Fibroblast of upper back skin (primary cell): ENCODE measurements at places on chromosomes 3 and 15.
A peak's percentile ranks its signal among the peaks of the same experiment; 100 is the strongest.

DNA sequence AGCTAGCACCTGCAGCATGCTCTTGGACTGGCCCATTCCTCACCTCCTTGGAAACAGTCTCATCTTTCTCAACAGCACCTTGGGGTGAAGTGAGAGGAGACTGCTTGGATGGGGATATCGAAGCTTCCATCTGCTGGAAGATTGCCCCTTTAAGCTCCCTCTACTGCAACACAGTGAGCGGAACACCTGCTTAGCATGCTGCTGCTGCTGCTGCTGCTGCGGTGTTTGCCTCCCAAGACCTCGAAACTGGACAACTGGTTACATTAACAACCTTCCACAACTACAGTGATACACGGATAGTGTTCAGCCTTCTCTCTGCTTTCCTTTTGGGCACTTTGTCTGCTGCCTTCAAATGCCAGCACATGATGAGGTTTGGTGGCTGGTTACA, 253.9 kb upstream of the LYSMD4 start:
- no peak for DNase-seq

- DNase-seq, result peak; percentile 86
Measured at GRCh38 chr3:21729888-21730459, 21.0 kb downstream of the ZNF385D start.

DNA sequence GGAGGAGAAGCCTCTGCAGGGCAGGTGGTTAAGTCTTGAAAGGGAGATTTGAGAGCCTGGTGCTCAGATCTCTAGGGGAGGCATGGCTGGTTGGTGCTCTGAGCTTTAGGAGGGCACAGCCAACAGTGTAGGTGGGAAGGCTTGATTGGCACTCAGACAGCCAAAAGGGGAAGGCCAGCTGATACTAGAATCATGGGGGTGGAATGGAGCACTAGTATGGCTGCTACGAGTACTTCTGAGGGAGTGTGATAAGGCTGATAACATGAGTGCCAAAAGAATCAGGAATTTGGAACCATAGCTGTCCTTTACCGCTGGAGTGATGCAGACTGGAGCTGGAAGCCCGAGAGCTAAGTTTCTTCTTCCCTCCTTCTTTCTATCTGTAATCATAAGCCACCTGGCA, 184.6 kb upstream of the TBC1D5 start:
- DNase-seq, result no peak

DNA sequence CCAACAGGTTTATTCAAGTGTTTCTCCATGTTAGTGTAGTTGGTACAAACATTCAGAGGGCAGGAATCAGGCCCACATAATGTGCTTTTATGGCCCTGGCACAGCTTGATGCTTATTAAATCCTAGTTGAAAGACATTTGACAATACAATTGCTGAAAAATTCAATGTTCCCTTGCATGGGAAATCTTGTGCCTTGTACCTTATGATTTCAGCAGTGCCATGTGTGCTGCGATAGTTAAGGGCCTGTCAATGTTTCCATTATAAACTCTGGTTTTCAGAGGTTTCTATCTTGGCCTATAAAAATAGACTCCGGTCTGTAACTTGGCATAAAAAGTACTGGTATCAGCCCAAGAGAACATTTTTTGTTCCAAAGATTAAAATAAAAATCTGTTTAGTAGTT, 207.2 kb downstream of the TBC1D5 start:
- DNase-seq, result no peak

GRCh38 chr3:7484636-7485035, 623.7 kb downstream of the GRM7 start:
- DNase-seq, result no peak

DNA sequence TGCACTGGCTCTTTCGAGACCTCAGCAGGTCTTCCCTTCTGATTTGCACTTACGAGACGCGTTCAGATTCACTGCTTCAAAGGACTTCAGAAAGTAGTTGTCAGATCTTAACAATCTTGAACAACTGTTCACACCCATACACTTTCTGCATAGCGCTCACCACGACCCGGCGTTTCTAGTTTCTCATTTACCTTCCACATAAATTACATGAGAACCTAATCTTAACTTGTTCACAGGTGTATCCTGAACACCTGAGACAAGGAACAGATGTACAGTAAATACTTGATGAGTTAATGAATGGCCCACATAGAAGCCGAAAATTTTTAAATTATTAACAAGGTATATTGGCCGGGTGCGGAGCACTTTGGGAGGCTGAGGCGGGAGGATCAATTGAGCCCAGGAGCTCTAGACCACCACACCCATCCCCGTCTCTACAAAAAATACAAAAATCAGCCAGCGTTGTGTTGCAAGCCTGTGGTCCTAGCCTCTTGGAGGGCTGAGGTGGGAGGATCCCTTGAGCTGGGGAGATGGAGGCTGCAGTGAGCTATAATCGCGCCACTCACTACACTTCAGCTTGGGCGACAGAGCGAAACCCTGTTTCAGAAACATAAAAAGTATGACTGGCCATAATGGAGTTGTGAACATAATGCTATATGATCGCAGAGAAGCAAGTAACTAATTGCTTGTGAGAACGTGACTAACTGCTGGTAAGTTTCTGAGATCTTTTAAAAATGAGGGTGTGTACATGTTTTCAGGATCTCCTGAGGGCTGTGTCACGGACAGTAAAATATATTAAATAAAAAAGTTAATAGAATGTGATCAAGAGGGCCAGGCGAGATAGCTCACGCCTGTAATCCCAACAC, 984 bp upstream of the SMARCC1 start:
- DNase-seq, result no peak

- DNase-seq, result no peak
Measured at GRCh38 chr3:53180305-53181023, 19.5 kb downstream of the PRKCD start.

- DNase-seq, result peak; percentile 77
Measured at GRCh38 chr15:89785774-89786140, 9.6 kb downstream of the MESP2 start.

GRCh38 chr3:38139191-38139590, 730 bp downstream of the MYD88 start:
- DNase-seq, result no peak

DNA sequence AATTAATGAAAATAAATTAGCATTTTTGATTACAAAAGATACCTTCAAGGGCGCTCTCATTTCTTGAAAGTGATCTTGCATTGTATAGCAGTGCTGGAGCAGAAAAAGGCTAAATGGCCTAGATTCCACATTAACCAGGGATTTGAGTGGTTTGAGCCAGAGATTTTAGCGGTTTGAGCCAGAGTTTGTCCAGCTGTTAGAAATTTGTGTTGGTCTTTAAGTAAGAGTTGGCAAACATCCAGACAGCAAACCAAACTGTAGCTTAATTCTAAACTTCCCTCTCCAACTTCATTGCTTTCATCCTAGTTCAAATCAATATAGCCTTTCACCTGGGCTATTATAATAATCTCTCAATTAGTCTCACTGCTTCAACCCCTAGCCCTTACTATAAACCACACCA, 351.7 kb downstream of the IGSF11 start:
- DNase-seq, result no peak

- DNase-seq, result peak; percentile 65
Measured at GRCh38 chr3:194985031-194985578, 285.9 kb downstream of the XXYLT1 start.

DNA sequence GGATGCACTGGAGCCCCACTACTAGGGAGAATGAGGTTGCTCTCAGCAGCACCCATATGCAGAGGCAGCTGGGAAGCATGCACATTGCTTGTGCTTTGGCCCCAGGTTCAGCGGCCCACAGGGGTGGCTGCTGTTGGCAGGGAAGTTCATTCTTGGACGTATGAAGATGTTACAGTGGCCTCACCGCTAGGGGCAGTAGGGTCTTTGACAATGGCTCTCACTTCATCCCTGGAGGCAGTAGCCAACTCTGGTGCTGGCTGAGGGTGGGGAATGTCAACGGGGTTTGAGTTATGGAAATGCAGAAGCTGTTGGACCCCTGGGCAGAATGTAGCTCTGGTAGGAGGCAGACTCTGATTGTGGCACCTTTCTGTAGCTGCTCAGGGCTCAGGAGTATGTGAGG, 279.9 kb downstream of the SCAPER start:
- no peak for DNase-seq

DNA sequence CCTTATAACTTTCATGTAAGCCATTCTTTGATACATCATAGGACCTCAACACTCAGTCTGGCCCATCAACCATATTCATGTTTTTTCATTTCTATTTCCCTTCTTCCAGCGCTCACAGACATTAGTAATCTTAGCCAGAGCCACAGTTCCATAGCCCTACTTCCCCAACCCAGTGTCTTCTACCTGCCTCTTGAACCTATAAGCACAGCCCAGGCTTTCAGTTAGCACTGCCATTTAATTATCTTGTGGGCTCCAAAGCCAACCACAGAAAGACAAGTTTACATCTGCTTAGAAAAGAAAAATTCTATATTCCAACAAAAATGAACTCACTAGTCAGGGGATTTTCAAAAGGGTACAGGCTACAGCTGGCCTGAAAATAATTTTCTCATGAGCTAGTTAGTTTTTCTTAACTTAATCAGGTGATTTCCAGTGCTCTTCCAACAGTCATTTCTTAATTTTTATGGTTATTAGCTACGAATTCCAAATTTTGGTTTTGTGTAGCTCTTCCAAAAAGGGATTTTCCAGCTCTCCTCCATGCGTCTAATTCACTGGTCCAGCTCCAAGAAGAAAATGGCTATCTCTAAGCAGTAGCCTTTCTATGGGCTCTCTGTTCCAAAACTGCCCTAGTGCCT, 13.7 kb downstream of the CD200 start:
- no peak for DNase-seq

- no peak for DNase-seq
Measured at GRCh38 chr3:132660811-132661070, 612 bp downstream of the UBA5 start.

- peak; percentile 45 for DNase-seq
Measured at GRCh38 chr15:88022716-88023115, 233.8 kb downstream of the NTRK3 start.

- DNase-seq, result no peak
Measured at GRCh38 chr15:34079904-34080303, 21.8 kb downstream of the EMC7 start.

DNA sequence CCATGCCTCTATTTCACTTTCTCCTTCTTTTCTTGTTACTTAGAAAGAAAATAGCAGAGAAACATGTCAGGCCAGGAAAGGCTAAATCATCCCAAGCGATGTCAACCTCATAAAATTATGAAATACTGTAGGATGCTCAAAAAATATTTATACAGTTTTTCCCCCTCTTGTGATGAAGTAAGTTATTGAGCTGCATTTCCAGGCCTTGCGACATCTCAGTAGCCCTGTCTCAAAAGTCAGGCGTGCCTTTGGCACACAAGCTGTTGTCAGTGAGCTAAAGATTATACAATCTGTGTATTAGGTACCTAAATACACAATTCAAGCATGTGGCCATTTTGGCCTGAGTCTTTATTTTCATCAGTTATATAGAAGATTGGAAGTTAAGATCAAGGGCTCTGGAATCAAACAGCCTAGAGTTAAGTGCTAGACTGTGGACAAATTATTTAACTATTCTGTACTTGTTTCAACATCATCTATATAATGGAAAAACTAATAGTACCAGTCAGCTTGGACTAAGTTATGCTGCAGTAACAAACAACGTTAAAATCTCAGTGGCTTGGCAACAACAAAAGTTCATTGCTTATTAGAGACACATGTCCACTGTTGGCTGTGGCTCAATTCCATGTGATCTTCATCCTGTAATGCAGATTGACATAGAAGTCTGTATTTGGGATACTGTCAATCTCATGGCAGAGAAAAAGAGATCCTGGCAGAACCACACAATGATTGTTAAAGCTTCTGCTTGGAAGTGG, 406.4 kb upstream of the PROK2 start:
- peak; percentile 42 for DNase-seq

- peak; percentile 69 for DNase-seq
Measured at GRCh38 chr3:112519424-112520001, 20.2 kb upstream of the BTLA start.

- no peak for DNase-seq
Measured at GRCh38 chr3:62375655-62376453, 2.5 kb upstream of the FEZF2 start.

GRCh38 chr3:131806736-131807135, 228.1 kb downstream of the CPNE4 start:
- no peak for DNase-seq

GRCh38 chr3:192727032-192727847, at the start of gene FGF12:
TSS of gene FGF12 (minus strand) at chr3:192727541.
- peak; percentile 20 for DNase-seq

DNA sequence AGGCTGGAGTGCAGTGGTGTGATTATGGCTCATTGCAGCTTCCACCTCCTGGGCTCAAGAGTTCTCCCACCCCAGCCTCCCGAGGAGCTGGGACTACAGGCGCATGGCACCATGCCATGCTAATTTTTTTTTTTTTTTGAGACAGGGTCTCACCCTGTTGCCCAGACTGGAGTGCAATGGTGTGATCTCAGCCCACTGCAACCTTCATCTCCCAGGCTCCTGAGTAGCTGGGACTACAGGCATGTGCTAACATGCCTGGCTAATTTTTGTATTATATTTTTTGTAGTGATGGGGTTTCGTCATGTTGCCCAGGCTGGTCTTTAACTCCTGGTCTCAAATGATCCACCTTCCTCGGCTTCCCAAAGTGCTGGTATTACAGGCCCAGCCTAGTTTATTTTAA, 4.0 kb downstream of the TEX9 start:
- DNase-seq, result no peak

DNA sequence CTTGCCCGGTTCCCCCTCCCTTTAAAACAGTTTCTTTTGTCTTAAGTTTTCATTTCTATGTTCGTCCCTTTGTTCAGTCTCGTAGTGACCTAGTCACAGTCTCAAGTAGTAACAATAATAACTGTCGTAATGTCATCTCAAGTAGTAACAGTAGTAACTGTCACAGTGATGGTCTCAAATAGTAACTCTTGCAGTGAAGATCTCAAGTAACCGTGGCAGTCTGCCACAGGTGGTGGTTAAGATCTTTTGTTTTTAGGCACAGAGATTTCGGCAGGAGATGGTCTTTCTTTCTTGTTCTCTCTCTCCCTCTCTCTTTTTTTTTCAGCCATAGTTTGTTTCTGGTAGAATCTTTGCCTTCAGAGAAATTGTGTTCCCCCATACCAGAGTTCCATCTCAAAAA, 656.0 kb upstream of the SGO1 start:
- DNase-seq, result no peak

GRCh38 chr3:135260025-135260424, 465.0 kb downstream of the EPHB1 start:
- no peak for DNase-seq

DNA sequence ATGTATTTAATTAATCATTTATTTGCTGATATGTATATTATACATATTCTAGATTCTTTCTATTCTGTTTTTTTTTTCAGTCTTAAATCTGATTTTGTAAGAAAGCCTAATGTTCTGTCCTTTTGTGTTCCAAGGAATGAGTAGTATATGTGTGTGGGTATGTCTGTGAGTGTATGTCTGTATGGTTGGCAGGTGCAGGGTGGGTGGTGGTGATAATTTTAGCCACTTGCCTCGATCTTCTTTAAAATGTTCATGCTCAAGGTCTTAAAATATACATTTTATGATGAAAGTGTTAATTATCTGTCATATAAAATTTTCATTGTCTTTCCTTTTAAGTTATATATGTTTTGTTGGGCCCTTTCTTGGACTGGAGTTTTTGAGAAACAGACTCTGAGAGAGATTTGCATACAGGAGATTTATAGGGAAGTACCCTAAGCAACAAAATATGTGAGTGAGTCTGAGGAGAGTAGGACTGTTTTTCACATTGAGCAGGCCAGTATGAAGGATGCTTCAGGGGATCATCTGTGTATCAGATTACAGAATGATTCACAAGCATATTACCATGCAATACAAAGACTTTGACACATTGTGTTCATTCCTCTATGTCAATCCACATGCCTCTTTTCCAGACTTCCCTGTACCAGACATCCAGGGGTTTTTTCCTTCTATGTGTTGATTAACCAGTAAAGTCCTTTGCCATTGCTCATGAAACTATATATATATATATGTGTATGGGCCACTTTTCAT, 211.0 kb upstream of the DPPA4 start:
- peak; percentile 32 for DNase-seq

- peak; percentile 79 for DNase-seq
Measured at GRCh38 chr3:58177747-58178527, 32.8 kb downstream of the DNASE1L3 start.
